ENCODE measurements at places on chromosomes 12 and 14.

GRCh38 chr12:107091989-107092641 is 1.2 kb downstream of the CRY1 start:
- DNase-seq, result peak; percentile 61

DNA sequence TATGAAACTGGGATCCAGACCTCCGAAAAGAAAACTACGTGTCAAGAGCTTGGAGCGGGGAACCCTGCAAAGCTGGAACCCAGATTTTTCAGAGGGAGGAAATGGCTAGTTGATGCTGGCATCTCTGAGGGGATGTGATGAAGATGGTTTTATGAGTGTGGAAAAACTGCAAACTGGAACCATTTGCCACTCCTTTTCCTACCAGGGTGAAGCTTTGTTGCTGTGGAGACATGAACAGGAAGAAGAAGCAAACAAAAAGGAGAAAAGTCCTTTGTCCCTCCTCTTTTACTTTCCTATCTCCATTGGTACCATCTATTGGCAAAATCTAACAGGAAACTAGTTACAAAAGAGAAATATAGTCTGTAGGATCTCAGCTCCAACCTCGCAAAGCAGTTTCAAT is 39.2 kb downstream of the CDK17 start:
- no peak for DNase-seq

DNA sequence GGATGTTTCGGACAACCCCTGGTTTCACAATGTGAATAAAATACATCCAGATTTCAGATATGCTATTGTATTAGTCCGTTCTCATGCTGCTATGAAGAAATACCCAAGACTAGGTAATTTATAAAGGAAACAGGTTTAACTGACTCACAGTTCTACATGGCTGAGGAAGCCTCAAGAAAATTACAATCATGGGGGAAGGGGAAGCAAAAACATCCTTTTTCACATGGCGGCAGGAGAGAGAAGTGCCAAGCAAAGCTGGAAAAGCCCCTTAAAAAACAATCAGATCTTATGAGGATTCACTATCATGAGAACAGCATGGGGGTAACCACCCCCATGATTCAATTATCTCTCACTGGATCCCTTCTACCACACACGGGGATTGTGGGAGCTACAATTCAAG is 451.7 kb downstream of the MDGA2 start:
- no peak for DNase-seq

GRCh38 chr14:93940437-93940836 is 13.3 kb downstream of the FAM181A start:
- no peak for DNase-seq

GRCh38 chr12:94535510-94535921 is 75.8 kb upstream of the CEP83 start:
- no peak for DNase-seq

- DNase-seq, result no peak
These were observed 62.9 kb upstream of the PDE3A start for GRCh38 chr12:20305470-20305869.

DNA sequence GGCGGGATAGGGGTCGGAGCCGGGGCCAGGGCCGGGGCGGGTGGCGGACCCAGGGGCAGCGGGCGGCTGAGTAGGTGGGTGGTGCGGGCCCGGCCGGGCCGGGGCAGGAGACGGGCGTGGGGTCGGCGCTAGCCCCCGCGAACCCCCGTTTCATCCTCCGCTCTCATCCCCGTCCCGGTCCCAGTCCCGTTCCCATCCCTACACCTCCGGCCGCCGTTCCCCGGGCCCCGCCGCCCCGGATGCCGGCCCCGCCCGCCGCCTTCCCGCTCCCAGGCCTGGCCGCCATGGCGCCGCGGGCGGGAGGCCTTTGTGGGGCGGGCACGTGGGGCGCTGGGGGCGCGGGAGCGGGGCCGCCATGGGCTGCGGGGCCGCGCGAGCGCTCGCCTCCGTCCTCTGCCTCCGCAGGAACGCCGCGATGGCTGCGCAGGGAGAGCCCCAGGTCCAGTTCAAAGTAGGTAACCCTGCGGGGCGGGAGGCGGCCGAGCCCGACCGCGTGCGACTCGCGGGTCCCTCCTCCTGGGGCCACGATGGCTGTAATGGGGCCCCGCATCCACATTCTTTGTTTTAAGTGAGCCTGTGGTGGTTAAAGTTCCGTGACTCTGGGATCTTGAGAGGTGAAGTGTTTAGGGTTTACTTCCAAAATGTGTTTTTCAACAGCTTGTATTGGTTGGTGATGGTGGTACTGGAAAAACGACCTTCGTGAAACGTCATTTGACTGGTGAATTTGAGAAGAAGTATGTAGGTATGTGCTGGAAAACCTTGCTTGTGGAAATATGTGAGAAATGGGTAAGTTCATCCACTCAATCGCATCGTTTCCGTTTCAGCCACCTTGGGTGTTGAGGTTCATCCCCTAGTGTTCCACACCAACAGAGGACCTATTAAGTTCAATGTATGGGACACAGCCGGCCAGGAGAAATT is 572 bp downstream of the RAN start:
- DNase-seq, result peak; percentile 56

GRCh38 chr12:124622331-124622730 is 54.9 kb upstream of the NCOR2 start:
- DNase-seq, result no peak

DNA sequence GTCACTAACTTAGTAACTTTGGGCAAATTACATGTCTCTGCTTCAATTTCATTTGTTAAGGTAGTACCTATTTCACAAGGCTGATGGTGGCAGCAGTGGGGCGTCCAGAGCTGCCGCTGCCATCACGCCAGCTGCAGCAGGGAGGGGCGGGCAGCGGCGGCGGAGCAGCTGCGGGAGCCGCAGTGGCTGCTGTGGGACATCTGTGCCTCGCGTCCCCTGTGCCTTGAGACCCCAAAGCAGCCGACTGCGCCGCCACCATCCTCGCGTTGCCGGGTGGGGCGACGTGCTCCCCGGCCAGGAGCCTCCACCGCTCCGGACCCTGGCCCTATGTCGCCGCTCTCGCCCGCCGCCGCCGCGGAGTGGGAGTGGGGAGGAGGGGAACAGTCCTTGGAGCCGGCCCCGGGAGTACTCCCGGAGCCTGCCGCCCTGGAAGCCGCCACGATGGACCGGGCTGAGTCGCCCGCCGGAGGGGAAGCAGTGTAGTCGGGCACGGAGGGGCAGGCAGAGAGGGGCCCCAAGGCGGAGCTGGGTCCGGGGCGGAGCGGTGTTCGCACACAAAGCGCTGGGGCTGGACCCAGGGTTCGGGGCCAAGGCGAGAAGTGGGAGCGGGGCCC is 51.4 kb downstream of the A2M start:
- DNase-seq, result peak; percentile 46

GRCh38 chr12:13367973-13368372 is 171.4 kb downstream of the EMP1 start:
- DNase-seq, result no peak

- no peak for DNase-seq
These were observed 161.9 kb upstream of the PDE3A start for GRCh38 chr12:20206410-20206809.

DNA sequence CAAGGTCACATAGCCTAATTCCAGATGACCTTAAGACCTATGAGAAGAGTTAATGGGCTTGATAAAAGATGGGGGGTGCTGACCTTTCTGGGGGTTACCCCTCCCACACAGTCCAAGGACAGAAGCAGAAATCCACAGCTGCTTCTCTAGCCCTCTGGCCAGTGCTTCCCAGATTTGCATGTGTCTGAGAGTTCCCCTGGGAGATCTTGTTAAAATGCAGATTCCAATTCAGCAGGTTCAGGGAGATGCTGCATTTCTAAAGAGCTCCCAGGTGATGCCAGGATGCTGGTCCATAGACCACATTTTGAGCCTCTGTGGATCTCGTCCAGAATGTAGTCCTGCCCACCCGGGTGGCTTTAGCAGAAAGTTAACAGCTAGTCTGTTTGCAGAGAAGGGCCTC is 82.1 kb downstream of the WSCD2 start:
- no peak for DNase-seq

- DNase-seq, result peak; percentile 51
These were observed 56.1 kb upstream of the DYRK2 start for GRCh38 chr12:67592228-67593011.

GRCh38 chr12:4720637-4720995 is 416 bp downstream of the GALNT8 start:
- DNase-seq, result no peak

DNA sequence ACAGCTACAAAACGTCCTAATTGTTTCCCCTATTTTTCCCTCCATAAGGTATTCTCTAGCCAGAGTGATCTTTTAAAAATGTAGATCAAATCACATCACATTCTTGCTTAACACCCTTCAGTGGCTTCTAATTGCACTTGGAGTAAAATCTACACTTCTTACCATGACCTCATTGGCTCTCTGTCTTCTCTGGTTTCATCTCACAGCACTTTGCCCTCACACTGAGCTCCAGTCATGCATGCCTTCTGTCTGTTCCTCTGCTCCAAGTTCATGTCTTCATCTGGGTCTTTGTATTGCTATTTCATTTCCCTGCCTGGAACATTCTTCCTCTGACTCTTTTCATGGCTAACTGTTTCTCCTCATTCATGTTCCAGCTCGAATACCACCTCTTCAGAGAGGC is 220.4 kb upstream of the GARIN6 start:
- DNase-seq, result no peak

DNA sequence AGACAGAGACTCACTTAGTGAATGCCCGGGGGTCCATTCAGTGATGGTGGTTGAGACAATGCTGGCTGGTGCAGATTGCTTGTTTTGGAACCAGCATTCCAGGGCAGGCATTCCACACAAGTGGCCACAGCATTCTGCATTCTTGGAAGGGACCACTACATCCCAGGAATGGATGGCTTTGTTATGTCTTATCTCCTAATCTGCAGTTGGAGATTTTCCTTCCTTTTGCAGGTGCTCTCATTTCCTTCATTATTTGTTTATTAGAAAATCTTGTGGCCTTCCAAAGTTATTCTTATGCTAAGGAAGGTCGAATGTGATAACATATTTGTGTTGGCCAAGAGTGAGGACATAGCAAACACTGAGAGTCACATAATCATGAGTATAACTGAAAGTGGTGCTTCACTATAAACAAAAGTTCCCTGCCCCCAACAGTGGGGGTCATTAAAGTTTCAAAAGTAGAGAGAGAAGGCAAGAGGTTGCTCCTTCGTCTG is 66.0 kb downstream of the BMP4 start:
- no peak for DNase-seq

- DNase-seq, result no peak
These were observed 45.4 kb downstream of the BCAT1 start for GRCh38 chr12:24903329-24904088.

DNA sequence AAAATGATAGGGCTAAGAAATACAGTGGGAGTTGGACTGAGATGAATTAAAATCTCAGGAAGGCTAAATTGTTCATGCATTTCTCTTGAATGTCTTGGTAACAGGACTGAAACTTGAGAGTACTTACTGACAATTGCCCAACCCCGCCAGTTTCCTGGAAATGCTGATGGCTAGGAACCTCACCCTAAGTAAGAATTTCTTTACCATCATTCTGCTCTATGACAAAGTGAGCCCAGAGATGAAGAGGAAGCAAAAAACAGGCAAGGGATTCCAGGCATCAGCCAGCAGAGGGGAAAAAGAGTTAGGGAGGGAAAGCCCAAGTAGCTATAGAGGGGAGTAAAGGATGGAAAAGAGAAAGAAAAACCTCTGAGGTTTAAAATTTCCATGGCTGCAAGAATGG is 397.7 kb downstream of the MDGA2 start:
- no peak for DNase-seq

DNA sequence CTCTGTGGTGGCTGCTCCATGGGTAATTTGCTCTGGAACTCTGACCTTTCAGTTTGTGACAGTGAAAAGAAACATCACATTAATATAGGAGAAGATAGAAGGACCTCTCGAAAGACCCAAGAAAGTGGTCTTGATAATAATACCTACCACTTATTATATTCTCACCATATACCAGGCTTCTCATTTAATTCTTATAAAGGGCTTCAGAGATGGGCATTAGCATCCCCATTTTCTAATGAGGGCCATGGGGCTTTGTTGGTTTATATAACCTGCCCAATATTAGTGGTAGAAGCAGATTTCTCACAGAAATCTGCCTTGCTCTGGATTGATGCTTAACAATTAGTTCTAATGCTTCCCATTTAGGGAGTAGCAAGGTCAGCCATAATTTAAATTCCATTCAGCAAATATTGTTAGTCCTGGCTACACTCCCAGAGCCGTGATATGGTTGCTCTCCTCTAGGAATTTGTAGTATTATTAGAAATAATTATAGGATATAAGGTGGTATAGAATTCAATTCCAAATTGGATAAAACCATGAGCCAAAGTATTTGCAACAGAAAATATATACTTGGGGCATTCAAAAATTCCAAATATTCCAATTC is 7.4 kb upstream of the AMIGO2 start:
- no peak for DNase-seq

- DNase-seq, result no peak
These were observed 13.6 kb downstream of the SERPINA1 start for GRCh38 chr14:94374749-94375260.

Data from CD4-positive, alpha-beta memory T cell (primary cell).